HCT116 (cell line): ENCODE measurements at places on chromosomes 13 and 19. TPM values are rescaled to one million over a fixed set of nuclear protein-coding genes. Genes with fewer than 3 reads are reported as not detected.

Gene SELENOV
- not detected for total RNA-seq

Gene C19orf38
- 0.74 TPM for total RNA-seq

Gene HNRNPA1L2
- total RNA-seq: 6.2 TPM

Gene ZNF790
- 0.32 TPM for total RNA-seq

Gene NUCB1
- 88.8 TPM for total RNA-seq

Gene TMEM190
- total RNA-seq: not detected

Gene MBD3L2
- not detected for total RNA-seq

Gene OR10H1
- total RNA-seq: 0.17 TPM

Gene KLK4
- total RNA-seq: 0.84 TPM

Gene CLIP3
- 1.5 TPM for total RNA-seq

Gene ZNF534
- not detected for total RNA-seq

Gene NAPSA
- 4.4 TPM for total RNA-seq

Gene CCL25
- total RNA-seq: not detected

Gene GAPDHS
- not detected for total RNA-seq

Gene GIPC1
- 103 TPM for total RNA-seq

Gene ZNF536
- total RNA-seq: not detected

Gene EPS8L1
- 62.1 TPM for total RNA-seq

Gene ZNF442
- not detected for total RNA-seq

Gene STOML3
- total RNA-seq: not detected

Gene TMEM38A
- total RNA-seq: 9.0 TPM

Gene HCST
- 1.2 TPM for total RNA-seq

Gene KCTD4
- total RNA-seq: not detected

Gene PNMA8C
- not detected for total RNA-seq

Gene LAIR1
- total RNA-seq: 0.89 TPM

Gene CYP2A6
- 0.57 TPM for total RNA-seq

Gene GNA15
- 1.5 TPM for total RNA-seq

Gene UNC13A
- 29.0 TPM for total RNA-seq

Gene ZNF714
- total RNA-seq: 20.0 TPM

Gene EPN1
- 122 TPM for total RNA-seq

Gene ZNF649
- total RNA-seq: 7.3 TPM

Gene GRIK5
- total RNA-seq: 1.7 TPM

Gene KIR3DL2
- not detected for total RNA-seq

Gene RFPL4AL1
- not detected for total RNA-seq

Gene LRRC8E
- 18.1 TPM for total RNA-seq

Gene ONECUT3
- 22.1 TPM for total RNA-seq

Gene LENG9
- 9.0 TPM for total RNA-seq

Gene NEK3
- total RNA-seq: 15.7 TPM

Gene ACP4
- total RNA-seq: not detected

Gene ADPRHL1
- total RNA-seq: 12.6 TPM

Gene PROSER1
- 33.5 TPM for total RNA-seq

Gene FCER2
- 0.20 TPM for total RNA-seq

Gene FAM216B
- not detected for total RNA-seq

Gene ZNF441
- total RNA-seq: 1.1 TPM

Gene SLC10A2
- total RNA-seq: not detected

Gene UBE2L5
- total RNA-seq: 0.15 TPM

Gene TUBA3C
- total RNA-seq: not detected

Gene RNF113B
- not detected for total RNA-seq

Gene SHISA7
- not detected for total RNA-seq

Gene DGKH
- total RNA-seq: 9.2 TPM

Gene CEACAM7
- total RNA-seq: not detected

Gene SBK3
- total RNA-seq: 1.2 TPM

Gene UBL3
- total RNA-seq: 10.7 TPM

Gene ICAM5
- total RNA-seq: 53.9 TPM

Gene USP12
- total RNA-seq: 28.3 TPM
